ENCODE measurements at places on chromosomes 16 and 17. TPM values are rescaled to one million over a fixed set of nuclear protein-coding genes. Genes with fewer than 3 reads are reported as not detected.
A peak's percentile ranks its signal among the peaks of the same experiment; 100 is the strongest.

The FGF11 gene
- 56.8 TPM for total RNA-seq

- DNase-seq: no peak
Observed at GRCh38 chr17:61442878-61443474, 9.2 kb upstream of the TBX4 start.

- DNase-seq: no peak
Observed at GRCh38 chr16:1740781-1741490, 30.4 kb downstream of the NME3 start.

- no peak for DNase-seq
Observed at GRCh38 chr16:51710186-51710585, 559.1 kb upstream of the SALL1 start.

- DNase-seq: no peak
Observed at GRCh38 chr17:37888881-37889280, 35.3 kb upstream of the TBC1D3K start.

The SLFN5 gene
- 8.3 TPM for total RNA-seq

DNA sequence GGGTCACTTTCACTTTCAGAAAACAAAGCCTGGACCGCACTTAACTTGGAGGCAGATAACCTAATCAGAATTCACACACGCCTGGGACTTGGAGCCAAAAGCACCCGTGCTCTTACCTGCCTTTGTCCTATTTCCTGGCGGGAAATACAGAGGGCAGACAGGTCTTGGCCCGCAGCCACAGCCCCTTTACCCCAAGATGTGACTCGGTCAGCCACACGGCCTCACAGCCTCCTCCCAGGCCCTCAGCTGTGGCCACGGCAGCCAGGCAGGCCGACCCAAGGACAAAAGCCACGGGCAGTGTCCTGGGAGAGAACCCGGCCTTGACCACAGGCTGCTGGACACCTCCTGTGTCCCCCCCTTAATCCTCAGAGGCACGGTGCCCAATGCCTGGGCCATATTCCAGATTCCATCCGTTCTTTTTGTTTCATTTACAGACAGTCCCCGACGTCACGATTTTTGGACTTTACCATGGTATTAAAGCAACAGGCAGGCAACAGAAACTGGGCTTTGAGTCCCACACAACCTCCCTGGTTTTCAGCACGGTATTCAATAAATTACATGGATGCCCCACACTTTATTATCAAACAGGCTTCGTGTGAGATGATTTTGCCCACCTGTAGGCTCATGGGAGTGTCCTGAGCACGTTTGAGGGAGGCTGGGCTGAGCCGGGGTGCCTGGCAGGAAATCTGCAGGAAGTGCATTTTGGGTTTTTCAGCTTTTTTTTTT is 30.1 kb upstream of the GAA start:
- DNase-seq: no peak

GRCh38 chr17:48542114-48542656 is 2.7 kb downstream of the HOXB2 start:
- no peak for DNase-seq

The ATF7IP2 gene
- total RNA-seq: 26.0 TPM

The UTS2R gene
- 10.8 TPM for total RNA-seq

The DYNLL2 gene
- 14.2 TPM for total RNA-seq

- no peak for DNase-seq
Observed at GRCh38 chr17:19460700-19461099, 49.7 kb downstream of the RNF112 start.

The OR3A3 gene
- not detected for total RNA-seq

The KLHL11 gene
- total RNA-seq: 29.2 TPM

DNA sequence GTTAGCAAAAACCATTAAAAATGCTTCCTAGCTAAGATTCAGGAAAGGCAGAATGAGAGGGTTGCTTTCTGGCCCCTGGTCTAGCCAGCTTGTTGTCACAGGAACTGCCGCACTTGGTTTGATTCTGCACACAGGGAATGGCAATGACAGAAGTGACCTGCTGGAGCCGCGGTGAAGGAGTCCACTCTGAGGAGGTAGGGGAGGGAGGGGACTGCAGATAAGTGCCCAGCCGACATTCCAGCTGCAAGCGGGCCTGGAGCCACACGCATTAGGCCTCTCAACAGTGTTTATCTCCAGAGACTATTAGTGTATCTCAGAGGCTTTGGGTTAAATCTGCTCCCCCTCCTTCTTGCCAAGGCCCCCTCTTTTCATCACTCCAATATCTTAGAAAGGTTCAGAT is 38.6 kb downstream of the CDRT15 start:
- peak; percentile 93 for DNase-seq

The TNFRSF13B gene
- not detected for total RNA-seq

The FSCN2 gene
- 9.0 TPM for total RNA-seq

The GSDMA gene
- not detected for total RNA-seq

DNA sequence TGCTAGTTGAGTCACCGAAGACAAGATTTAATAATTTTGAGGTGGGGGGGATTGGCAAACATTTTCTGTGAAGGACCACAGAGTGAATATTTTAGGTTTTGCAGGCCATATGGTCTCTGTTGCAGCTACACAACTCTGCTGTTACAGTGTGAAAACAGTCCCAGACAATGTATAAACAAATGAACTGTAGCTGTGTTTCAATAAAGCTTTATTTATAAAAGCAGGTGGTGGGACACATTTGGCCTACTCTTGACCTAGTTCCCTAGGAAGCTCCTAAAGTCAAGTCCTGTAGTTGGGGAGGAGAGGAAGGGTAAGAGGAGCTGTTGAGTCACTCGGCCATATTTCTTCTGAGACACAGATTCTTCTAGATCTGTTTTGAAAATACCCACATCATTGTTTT is 92.3 kb downstream of the SDR42E1 start:
- DNase-seq: no peak

DNA sequence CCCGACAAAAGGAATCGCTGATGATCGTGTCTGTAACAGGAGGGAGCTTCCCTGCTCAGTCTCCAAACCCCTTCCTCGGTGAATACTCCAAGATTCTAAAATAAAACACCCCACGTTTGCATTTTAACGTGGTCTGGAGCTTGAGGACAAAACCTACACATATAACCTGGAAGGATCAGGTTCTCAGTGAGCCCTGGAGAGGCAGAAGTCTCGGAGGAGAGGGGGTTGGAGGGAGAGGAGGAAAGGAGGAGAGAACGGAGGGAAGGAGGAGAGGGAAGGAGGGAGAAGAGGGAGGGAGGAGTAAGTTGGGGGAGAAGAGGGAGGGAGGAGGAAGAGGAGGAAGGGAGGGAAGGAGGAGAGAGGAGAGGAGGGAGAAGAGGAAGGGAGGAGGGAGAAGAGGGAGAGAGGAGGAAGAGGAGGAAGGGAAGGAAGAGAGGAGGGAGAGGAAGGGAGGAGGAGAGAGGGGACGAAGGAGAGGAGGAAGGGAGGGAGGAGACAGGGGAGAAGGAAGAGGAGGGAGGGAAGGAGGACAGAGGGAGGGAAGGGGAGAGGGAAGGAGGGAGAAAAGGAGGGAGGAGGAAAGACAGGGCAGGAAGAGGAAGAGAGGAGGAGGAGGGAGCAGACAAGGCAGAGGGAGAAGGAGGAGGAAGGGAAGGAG is 27.4 kb upstream of the GINS2 start:
- DNase-seq: no peak

The AXIN2 gene
- 35.4 TPM for total RNA-seq

DNA sequence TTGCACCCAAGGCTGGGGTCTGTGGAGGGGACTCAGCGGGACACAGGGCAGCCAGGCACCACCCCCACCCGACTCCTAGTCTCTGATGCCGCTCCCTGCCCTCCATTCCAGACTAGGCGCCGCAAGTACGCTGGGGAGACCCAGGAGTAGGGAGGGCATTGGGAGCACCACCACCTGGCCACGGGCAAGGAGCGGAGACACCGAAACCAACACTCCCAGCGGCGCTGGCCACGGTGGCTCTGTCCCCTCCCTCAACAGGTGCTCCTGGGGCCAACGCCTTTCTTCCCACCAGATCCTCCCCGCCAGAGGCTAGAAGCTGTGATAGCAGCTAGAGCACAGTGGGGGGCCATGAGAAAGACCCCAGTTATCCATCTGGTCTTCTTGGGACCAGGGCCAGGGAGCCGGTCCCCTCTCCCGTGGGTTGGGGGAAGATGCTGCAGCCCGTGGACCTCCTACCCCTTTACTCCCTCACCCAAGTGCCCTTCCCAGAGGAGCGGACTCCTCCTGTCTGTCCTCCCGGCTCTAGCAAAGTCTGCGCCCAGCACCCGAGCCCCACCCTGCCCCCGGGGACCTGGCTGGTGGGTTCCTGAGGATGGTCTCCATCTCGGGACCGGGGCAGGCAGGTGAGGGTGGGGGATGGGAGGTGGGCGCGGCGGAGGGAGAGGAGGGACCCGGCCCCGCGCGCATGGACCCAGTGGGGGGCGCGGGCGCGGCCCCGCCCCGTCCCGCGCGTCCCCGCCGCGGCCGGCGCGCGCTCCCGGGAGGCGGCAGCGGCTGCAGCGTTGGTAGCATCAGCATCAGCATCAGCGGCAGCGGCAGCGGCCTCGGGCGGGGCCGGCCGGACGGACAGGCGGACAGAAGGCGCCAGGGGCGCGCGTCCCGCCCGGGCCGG is at the start of gene SYNGR3:
Gene SYNGR3, plus strand, starts transcription at position 762 of the 892 bp plus-strand sequence. CDS start 133 bp downstream, outside the sequence.
- no peak for DNase-seq

DNA sequence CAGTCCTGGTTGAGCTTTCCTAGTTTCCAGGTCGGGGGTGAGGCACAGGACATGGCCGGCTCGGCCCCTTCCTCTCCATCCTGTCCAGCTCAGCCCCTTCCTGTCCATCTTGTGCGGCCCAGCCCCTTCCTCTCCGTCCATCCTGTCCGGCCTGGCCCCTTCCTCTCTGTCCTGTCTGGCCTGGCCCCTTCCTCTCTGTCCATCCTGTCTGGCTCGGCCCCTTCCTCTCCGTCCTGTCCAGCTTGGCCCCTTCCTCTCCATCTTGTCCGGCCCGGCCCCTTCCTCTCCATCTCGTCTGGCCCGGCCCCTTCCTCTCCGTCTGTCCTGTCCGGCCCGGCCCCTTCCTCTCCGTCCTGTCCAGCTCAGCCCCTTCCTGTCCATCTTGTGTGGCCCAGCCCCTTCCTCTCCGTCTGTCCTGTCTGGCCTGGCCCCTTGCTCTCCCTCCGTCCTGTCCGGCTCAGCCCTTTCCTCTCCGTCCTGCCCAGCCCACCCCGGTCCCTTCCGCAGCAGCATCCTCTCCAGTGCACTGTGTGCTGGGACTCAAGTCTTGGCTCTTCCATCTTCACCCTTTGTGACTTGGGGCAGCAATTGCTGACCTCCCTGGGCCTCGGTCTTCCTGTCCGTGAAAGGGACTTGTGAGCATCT is 5.5 kb upstream of the ZNF750 start:
- no peak for DNase-seq

DNA sequence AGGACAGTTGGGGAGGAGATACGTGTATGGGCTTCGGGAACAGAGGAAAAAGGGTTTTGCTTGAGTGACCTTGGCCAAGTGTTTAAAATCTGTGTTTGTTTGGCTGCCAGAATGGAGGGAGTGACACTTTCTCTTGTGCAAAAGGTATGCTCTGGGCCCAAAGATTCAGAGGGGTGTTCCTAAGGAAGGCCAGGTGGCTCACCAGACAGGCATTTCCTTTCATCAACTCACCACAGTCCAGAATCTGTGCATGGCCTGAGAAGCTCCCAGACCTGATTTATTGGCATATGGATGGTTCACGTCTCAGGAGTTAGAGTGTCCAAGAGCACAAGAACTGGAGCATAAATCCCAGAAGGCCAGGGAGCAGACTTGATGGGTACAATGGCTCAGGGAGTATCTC is 53.4 kb upstream of the NLK start:
- DNase-seq: no peak

The PRSS8 gene
- 11.6 TPM for total RNA-seq

DNA sequence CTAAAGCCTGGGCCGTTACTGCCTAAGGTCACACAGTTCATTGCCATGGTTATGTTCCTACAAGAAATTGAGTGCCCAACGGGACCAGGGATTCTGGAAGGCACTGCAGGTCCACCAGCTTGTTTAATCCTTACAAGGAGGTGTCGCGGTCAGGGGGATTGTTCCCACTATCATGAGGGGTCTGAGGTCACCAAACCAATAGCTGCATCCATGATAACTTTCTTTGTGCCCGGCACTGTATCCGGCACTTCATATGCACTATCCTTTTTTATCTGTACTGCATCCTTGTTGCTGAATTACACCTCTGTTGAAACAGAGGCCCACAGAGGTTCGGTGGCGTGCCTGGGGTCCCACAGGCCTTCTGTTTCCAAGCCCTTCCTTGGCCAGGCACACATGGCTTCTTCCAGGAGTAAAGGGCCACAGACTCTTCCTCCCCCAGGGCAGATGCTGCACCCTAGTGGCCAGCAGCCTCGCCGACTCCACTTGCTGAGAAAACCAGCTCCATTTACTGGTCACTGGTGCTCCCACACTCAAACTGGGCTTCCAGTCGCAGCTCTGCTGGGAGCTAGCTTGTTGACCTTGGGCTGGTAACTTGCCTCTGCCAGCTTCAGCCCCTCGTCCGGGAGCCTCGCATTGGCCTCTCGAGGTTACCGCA is 82.0 kb upstream of the PLCG2 start:
- DNase-seq: peak; percentile 65

DNA sequence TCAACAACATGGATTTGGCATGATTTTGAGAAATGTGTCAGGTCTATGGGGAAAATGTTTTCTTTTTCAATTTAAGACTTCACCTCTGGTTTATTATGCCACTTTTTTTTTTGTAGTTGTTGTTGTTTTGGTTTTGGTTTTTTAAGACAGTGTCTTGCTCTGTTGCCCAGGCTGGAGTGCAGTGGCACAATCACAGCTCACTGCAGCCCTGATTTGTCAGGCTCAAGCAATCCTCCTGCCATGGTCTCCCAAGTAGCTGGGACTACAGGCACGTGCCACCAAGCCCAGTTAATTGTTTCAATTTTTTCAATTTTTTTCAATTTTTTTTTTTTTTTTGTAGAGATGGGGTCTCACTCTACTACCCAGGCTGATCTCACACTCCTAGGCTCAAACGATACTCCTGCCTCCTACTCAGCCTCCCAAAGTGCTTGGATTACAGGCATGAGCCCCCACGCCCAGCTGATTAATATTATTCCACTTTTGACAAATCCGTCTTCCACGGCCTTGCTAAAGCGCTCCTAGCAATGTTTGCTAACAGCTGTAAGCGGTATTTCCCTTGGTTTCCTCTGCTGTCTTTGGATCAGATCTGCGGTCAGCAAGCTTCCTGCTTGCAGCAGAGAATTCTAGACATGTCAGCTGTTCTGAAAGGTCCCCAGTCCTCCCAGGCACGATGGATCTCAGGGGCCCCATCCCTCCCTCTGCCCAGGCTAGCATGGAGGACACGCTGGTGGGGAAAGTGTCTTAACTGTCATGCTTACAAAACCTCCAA is 7.0 kb upstream of the MILR1 start:
- no peak for DNase-seq

The HEATR9 gene
- total RNA-seq: not detected

DNA sequence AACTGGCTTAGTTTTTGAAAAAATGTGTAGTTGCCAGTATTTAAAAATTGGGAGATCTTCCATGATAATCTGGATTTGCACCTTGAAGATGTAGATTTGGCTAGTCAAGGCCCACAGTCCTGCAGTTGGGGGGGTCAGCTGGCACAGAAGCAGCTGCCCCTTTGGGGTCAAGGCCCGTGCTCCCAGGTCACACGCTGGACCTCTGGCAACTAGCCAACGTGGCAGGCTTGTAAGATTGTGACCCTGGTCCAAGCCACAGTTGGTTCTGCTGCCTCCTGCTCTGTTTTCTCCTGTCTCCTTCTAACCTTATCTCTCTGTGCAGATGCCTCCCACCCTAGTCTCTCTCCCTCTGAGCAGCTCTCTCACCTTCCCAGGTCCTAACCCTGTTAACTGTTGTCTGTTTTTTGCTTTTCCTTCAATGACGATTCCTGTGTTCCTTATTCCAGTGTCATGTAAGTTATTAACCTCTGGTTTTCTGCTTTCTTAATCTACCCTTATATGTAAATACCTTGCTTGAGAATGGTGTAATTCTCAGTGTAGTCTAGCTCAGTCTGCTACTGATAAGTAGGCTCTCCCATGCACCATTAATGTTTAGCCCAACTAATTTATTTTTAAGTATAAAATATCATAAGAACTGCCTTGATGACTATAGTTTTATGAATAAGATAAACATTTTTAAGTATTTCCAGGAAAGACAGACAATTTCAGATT is 27.9 kb downstream of the CLEC16A start:
- no peak for DNase-seq

The TP53TG3C gene
- not detected for total RNA-seq

Data from cardiac muscle cell (in vitro differentiated cells and primary cell).